ENCODE measurements at places on chromosomes 11 and 22.
A peak's percentile ranks its signal among the peaks of the same experiment; 100 is the strongest.

- DNase-seq: no peak
Measured at GRCh38 chr11:113779496-113779895, at the start of gene CLDN25. Gene CLDN25, plus strand, starts transcription at chr11:113779796. Its CDS starts 0 bp downstream, at chr11:113779796.

GRCh38 chr11:130037058-130037457 lies 32.6 kb upstream of the APLP2 start:
- DNase-seq: no peak

- no peak for DNase-seq
Measured at GRCh38 chr11:27886857-27887256, 186.6 kb upstream of the BDNF start.

DNA sequence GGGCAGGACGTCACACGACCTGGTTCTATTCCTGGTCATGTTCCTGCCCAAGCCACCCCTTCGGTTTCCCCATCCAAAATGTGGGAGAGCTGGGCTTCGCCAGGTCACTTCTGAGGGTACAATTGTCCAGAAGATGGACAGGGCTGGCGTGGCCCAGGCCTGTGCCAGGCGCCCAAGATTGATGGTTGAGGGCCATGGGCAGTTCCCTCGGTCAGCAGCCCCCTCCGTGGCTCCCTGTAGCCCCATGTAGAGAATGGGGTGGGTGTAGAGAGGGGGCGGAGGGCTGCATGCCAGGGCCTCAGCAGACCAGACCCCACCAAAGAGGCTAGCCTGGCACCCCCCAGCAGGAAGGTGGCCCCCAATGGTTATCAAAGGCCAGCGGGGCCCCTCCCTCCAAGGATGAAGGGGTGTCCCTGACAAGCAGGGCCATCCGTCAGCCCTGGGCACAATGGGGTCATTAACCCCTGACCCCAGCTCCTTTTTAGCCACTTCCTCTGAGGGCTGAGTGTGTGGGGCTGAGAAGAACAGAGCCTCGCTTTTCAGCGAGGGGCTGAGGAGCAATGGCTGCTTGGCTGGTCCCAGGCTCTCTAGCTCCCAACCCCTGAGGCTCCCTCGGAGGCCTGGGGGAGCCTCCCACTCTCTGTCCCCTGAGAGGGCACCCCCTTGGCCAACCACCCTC lies 11.0 kb upstream of the PICK1 start:
- no peak for DNase-seq

- peak; percentile 69 for DNase-seq
Measured at GRCh38 chr11:30914143-30914762, 328.1 kb upstream of the MPPED2 start.

DNA sequence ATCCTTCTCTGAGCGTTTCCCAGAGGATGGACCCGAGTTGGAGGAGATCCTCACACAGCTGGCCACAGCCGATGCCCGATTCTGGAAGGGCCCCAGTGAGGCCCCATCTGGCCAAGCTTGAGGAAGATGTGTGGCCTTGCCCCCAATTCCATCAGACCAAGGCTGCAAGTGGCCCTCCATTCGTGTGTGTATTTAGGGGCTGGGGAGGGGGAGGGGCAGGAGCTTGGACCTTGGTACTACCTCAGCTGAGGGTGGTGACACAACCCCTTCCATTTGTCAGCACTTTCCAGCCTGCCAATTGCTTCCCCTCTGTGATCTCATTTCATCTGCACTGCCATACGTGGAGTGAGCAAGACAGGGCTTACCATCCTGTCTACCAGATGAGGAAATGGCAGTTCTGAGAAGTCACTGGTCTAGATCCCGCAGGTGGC lies 1.3 kb upstream of the BBS1 start:
- no peak for DNase-seq

GRCh38 chr11:106983261-106983660 lies 35.0 kb downstream of the GUCY1A2 start:
- DNase-seq: no peak

DNA sequence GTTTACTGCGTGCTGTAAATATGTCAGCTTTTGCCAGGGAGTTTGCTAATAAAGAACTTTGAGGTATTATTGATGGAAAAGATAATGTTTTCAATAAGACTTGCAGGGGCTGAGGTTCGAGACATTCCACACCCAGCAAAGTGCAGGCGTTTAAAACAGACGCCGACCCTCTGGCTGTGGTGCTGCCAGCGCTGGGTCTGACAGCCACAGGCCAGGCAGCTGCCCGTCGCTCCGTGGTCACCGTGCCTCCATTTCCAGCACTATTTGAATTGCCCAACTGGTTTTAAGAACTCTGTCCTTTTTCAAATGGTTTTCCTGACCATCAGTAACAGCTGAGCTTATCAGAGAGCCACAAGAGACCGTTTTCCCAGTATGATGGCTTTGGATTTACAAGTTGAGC lies 28.1 kb upstream of the ALX4 start:
- DNase-seq: no peak

- DNase-seq: peak; percentile 5
Measured at GRCh38 chr22:32378707-32379272, 21.1 kb downstream of the RFPL3 start.

DNA sequence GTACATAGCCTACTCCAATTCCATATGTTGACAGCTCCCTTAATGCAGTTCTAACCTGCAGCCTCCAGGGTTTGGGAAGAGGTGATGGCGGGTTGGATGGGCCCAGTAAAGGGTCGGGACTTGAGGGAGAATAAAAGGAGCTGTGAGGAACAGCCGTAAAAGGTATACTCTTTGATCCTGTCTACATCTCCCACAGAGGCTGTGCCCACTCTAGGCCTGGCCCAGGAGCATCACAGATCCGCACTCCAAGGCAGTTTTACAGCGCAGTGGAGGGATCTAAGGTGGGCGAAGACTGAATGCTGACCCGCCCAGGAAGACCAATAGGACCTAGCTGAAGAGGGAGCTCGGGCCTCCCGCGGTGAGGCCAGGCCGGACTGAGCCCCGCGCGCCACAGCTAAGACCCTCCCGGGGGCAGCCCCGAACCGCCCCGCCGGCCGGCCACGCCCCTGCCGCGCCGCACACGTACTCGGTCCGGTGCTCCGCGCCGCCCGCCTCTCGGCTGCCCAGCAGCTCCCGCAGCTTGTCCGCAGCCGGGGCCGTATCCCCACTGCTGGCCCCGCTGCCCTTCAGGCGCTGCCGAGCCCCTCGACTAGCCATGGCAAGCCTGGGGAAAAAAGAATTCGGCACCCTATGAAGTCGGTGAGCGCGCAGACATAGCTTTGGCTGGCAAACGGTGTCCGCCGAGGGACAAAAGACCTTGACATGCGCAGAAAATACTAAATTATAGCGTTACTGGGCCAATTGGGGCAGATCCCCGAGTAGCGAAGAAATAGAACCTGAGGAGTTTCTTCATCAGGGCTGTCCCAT lies at the start of gene ALG9:
TSS of gene ALG9 (minus strand) at position 696 of the 807 bp plus-strand sequence. CDS start at position 597, 99 bp downstream.
- DNase-seq: peak; percentile 70

DNA sequence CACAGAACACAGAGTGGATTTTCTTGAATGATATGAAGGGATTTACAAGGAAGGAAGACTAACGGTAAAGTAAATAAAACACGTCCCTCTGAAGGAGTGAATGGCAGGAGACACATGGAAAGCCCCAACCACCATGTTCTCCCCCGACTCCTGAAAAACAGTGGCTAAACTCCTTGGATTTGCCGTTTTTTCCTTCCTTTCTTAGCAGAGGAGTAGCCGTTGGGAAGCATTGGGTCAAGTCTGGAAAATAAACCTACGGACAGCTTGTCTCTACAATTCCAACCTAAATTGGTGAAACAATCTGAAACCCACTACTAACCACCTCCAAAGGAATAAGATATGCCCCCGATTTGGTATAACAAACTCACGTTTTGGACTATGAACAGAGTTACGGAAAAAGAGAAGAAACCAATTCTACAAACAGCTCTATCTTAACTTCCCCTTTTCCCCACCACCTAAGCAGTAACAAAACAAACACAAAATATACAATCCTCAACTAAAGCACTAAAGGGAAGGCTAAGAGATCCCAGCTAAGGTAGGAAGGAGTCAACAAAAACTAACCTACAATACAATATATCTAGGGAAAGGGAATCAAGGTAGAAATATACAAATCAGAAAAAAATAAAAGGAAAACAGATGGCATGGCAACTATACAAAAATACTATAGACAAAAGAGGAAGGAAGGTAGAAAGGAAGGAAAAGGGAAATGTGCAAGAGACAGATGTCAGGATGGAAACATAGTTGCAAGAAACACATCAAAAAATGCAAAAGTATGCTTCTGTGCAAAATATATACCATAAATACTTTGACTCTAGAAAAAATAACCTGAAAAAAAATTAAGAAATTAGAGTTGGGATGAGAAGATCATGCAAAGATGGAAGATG lies 43.8 kb upstream of the LYVE1 start:
- DNase-seq: no peak

Data from NCI-H2171 treated with DMSO at 0.1 percent for 48 hours (cell line).